ENCODE measurements at places on chromosomes 6 and 20.

GRCh38 chr20:25296094-25297093, 48.5 kb downstream of the PYGB start:
- DNase-seq: no peak

GRCh38 chr6:43915986-43916923, 146.2 kb downstream of the VEGFA start:
- DNase-seq: no peak

DNA sequence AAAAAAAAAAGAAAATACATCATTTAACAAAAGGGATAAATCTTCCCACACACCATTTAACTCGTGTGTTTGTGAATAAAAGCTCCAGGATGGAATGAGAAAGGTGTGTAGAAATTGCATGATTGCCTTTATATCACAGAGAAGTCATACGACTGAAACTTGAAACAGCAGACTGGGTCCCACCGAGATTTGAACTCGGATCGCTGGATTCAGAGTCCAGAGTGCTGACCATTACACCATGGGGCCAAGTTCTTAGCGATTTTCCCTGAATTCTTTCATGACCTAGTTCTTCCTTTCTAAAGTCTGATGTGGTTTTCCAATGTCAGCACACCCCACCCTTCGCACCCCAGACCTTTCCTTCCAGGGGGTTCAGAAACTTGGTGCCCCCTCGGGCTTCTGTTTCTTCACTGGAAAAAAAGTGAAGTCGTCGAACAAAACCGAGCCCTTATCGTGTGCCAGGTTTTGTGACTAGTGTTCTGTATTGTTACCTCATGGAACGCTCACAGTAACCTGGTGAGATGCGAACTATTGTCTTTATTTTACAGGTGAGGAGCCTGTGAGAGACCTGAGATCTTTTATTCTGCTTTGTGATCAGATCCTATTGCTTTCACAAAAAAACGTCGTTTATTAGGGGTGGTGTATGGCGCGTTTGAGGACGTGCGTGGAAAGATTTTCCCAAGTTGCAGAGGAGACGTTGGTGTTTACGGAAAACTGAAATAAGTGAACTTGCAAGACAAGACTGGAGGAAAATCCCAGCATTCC, 120.8 kb downstream of the OR2B2 start:
- no peak for DNase-seq

DNA sequence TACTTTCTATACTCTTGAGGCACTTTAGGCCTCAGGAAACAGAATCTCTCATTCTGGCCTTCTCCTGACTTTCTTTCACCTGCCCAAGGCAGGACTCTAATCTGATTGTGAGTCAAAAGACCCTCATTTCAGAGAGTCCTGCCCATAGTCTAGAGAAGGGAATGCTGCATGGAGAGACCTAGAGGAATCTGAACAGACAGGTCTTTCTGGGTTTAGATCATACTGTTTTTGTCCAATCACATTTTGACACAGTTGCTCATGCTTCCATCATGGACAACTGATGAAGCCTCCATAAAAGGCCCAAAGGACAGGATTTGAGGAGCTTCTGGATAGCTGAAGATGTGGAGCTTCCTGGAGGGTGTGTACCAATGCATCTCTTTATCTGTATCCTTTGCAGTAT, 48.1 kb upstream of the BTBD3 start:
- DNase-seq: no peak

DNA sequence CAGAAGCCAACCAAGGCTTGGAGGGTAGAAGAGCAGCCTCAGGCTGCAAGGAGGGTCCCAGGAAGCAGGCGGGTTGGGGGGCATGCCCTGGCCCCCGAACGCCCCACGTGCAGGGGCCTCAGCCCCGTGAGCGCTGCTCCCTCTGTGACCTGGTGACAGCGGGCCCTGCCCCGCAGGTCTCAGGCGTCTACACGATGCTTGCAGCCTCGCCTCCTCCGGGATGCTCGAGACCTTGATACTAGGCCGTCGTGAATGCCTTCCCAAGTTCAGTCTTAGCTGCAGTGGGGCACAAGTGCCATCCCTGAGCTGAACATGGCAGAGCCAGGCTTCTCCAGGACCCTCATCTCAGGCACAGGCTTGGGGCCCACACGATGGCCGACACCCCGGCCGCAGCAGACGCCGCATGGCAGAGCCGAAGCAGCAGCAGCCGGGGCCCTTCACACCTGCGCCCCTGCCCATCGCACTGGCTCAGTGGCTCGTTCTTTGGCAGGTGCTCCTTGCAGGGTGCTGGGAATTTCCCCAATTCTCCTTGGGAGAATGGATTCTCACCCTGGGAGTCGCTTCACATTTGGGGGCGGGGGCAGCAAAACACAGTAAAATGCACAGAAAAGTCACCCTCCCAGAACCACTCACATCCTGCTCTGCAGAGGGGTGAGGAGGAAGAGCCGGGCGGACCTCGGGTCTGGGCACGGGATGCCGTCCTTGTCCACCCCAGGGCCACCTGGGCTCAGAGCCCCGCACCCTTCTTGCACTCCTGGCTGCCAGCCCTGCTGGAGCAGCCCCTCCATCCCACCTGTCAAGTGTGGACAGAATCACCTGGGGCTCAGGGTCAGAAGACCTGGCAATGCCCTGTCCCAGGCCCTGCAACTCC, 161.8 kb downstream of the DLL1 start:
- DNase-seq: no peak

- no peak for DNase-seq
Measured at GRCh38 chr20:10488534-10488933, 53.4 kb downstream of the SLX4IP start.

- DNase-seq: no peak
Measured at GRCh38 chr6:100209323-100210136, 215.5 kb upstream of the MCHR2 start.

- DNase-seq: no peak
Measured at GRCh38 chr20:44715499-44716308, 535 bp downstream of the CCN5 start.

GRCh38 chr20:40942775-40943174, 85.8 kb upstream of the TOP1 start:
- no peak for DNase-seq

- no peak for DNase-seq
Measured at GRCh38 chr6:15843764-15844163, 180.9 kb upstream of the DTNBP1 start.

DNA sequence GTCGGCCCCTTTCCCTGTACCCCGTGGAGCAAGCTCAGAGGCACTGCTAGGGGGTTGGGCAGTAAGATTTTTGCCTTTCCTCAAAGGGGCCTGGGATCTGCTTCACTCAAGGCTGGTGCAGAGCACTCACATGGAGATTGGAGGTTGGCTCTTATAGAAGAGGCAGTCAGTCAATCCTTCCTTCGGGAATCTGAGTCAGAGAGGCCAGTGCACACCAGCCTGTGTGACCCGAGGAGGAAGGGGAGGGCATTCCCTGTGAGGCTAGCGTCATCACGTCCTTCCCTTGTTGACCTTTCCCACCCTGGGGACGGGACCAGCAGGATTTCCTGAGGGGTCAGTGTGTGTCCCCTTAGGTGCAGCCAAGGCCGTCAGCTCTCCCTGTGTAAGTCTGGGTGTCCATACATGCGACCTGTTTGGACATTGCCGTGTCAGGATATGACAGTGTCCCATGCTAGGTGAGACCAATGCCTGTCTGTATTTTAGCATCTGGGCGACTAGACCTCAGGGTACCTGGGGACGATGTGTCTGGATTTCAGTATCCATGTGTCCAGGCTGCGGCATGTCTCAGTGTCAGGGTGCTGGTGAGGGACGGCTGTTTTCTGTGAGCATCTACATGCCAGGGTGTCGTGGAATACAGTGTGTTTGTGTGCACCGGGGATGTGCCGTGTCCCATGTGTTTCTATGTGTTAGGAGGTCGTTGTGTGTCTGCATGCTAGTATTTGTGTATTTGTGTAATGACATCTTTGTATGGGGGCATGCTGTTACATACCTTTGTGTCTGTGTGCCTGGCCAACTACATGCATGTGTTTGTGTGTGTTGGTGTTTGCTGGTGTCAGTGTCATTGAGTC, 2.8 kb upstream of the ZNF512B start:
- no peak for DNase-seq

- DNase-seq: no peak
Measured at GRCh38 chr6:42431356-42431755, 20.4 kb downstream of the TRERF1 start.

DNA sequence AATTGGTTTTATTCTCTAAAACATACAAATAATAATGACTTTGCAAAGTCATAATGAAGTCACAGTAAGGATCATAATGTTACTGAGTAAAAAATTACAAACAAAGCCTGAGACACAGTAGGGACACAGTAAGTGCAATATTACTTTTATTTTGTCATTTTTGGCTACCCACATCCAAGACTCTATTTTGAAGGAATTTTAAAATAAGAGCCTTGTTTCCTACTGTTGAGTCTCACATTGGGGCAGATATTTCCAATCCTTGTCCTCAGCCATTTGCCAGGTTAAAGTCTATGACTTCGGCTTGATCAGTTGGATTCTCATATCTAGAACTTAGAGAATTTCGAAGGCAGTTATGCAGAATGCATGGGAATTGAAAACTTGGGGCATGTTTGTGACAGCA, 10.8 kb upstream of the RHAG start:
- DNase-seq: no peak
